ENCODE measurements at places on chromosomes 1 and 21.

- no peak for DNase-seq
Measured at GRCh38 chr1:51669816-51670215, 52.9 kb downstream of the OSBPL9 start.

DNA sequence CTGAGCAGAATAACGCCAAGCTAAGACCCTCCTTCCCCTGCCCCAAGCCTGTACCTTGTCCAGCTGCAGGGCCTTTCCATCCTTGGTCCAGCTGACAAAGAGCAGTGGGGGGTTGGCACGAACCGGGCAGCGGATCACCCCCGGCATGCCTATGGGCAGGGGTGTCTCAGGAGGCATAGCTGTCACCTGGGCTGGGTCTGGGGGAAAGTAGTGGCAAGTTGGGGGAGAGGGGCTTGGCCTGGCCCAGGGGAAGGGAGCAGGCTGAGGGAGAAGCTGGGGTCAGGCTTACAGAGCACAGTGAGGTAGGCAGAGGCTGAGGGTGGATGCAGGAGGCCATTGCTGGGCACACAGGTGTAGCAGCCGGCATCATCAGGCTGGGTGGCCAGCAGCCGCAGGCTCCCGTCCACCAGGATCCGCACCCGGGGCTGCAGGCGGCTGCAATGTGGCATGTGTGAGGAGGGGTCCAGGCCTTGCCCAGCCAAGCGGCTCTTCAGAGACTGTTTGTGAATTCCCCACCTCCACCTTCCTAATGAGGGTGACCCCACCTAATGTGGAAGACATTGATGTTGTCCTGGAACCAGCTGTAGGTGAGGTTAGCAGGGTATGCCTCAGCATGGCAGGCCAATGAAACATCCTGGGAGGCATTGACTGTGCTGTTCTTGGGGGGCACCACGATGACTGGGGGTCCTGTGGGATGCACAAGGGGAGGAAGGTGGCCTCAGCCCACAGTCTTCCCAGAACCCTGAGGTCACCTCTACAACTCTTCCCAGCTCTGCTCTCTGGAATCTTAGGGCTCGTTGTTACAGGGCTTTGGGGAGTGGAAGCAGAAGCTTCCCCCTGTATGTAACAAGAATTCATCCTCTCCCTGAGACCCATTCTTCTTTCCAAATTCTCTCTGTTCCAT, 9.1 kb upstream of the TAGLN2 start:
- DNase-seq = no peak

GRCh38 chr21:26837539-26837938, 7.7 kb downstream of the ADAMTS1 start:
- no peak for DNase-seq

DNA sequence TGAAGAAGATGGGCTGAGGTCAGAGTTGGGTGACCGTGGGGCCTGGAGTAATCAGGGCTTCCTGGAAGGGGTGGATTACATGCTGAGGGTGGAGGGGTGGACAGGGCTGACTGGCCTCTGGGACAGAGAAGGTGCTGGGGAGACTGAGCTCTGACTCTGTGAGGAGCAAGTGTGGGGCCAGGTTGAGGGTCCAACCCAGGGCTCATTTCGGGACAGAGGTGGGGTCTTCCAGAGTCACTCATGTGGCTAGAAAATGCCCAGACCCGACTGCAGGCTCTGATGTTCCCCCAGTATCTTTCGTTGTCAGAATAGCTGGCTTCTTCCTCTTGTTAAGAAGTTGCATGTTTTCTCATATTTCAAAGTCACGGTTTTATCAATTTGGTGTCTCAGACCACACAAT, 311.8 kb downstream of the PTPRU start:
- DNase-seq = no peak

DNA sequence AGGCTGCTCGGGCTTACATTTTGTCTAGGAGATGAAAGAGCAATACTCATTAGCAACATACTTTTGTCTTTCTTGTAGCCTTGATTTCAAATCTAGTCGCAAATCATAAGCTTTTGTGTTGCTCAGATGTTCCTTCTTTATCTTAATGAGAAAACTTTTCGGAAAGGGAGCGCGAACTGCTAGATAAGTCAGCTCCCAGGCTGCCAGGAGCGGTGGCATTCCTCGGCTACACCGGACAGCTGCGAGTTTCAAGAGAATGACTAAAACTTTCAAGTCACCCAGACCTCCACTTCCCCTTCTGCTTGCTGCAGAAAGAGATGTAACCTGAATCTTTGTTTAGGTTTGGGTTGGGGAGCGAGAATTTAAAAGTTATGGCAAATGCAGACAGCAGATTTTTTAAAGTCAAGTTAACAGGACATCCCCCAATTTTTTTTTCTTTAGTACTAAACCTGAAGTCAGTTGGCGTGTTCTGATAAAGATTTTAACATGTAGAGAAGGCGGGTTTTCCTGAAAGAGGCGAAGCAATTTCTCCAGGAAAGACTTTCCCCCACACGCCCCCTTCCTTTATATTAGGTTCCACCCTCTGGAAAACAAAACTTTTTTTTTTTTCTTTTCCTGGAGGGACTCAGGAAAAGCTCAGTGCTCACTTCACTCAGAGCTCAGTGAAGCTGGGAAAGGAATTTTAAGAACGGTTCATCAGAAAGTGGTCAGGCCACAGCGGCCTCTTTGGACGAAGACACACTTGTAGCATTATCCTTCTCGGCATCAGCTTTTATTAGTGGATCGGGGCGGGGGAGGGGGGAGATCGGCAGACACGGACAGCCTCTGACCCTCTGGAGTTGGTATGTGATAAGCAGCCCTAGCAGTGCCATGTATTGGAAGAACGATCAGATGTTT, at the start of gene LHX8:
Gene LHX8, plus strand, starts transcription at position 639 of the 897 bp plus-strand sequence. CDS start 2,227 bp downstream, outside the sequence.
- no peak for DNase-seq

- no peak for DNase-seq
Measured at GRCh38 chr1:155527677-155528076, 34.9 kb downstream of the ASH1L start.

DNA sequence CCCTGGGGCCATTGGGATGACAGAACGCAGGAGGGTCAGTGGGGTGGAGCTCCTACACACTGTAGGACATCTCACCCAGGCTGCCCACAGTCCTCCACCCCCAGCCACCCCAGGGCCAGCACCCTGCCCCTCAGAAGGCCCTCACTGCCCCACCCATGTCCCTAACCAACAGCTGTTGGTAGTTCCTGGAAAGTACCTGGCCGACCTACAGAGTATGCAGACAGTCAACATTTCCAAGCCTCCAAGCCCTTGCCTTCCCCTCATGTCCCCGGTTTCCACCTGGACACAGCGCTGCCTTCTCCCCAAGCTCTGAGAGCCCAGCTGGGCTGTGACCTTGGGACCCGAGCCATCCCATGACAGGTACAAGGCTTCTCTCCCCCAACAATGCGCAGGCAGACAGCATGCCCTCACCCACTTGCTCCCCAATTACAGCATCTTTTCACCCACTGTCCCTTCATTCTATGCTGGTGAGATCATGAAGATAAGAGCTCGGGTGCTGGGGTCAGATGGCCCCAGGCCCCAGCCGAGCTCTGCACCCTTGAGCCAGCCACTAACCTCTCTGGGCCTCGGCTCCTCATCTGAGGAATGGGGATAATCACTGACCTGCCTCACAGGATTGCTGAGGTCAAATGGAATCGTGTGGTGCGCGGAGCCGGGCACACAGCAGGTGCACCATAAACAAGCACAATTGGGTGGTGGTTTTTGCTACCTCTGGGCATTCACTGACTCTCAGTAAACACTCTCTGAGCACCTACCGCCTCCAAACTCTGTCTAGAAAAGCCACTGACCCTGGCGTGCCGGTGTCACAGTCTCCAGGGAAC, 11.2 kb downstream of the LAPTM5 start:
- no peak for DNase-seq

- no peak for DNase-seq
Measured at GRCh38 chr1:111236806-111237205, 9.3 kb downstream of the CHI3L2 start.

- DNase-seq = no peak
Measured at GRCh38 chr1:154572468-154573167, 5.0 kb downstream of the CHRNB2 start.

GRCh38 chr21:33116676-33117075, 46.7 kb downstream of the OLIG1 start:
- no peak for DNase-seq

- DNase-seq = peak; percentile 22
Measured at GRCh38 chr1:175193527-175193910, 943 bp upstream of the KIAA0040 start.

- DNase-seq = peak; percentile 24
Measured at GRCh38 chr1:33654267-33654834, 181.9 kb downstream of the ZSCAN20 start.

- no peak for DNase-seq
Measured at GRCh38 chr1:6509919-6510291, 18.4 kb upstream of the PLEKHG5 start.

DNA sequence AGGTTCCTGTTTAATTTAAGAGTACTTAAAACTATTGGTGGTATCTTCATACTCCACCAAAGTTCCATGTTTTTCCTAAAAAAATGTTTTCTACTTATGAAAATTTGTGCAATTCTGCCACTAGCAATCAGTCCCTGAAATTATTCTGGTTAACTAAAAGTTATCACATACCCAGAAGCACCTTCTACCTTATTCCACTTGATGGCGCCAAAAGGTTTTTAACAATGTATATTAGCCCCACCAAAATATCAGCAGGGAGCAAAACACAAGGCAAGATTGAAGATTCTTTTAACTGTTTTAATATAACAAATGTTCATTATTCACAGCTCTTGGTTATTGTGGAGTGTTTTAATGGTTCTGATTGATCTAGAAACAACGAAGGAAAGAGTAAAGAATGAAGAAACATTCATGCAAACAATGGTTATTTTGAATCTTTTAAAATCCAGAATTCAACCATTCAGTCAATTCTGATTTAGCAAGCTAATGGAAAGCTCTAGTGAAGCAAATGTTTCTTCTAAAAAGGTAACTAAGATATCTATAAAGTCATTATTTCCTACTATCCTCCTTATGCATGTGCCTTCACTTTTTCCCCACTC, 67.2 kb downstream of the TTLL7 start:
- peak; percentile 21 for DNase-seq

DNA sequence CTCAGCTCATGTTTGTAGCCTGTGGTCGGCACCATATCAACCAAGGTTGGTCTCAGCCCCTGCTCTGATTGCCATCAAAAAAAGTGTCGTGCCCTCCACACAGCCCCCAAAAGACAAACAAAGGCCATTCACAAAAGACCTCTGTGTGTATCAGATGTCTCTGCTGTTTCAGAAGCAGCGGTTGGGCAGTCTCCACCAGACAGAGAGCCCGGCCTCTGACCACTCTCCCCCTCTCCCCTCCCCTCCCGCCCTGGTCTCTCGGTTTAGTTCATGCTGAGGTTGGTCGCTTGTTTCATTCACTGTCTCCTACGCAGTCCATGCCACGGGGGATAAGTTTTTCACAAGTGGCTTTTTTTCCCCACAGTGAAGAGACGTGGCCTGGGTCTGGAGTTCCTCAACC, 27.1 kb downstream of the ACTA1 start:
- no peak for DNase-seq

- no peak for DNase-seq
Measured at GRCh38 chr1:235781807-235782206, 84.9 kb downstream of the LYST start.

DNA sequence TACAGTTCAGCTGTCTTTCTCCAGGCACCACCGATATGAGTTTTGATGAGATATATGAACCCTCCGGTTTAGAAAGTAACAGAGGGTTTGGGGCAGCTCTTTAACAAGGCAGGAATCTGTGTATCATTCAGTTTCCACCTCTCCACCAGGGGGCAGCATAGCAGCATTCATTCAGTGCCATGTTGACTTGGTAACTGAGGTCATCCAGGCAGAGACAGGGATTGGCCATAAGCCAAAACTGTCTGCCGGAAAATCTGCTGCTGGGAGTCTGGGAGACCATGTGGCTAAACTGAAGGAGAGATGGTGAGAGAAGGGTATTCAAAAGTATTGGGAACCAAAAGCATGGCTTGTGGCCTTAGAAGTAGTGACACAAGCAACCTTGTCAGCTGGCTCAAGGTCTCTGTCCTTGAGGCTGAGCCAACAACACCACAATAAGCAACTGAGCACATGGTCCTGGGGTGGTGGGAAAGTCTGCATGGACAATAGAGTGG, 98.5 kb downstream of the LMX1A start:
- peak; percentile 13 for DNase-seq

DNA sequence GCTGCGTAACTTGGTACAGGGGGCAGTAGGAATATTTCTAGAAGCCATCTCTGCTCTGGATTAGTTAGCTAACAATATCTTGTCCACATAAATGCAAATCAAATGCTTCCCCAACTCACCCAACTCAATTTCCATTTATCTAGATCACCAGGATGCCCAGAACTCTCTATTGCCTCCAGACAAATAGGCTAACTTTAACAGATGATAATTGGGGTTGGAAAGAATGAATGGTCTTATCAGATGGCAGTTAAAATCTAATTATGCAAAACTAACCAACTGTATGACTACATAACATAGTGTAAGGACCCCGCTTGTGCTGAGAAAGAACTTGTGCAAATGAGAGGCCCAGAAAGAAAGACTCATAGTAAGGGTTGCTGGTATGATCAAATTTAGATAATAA, 1024.8 kb downstream of the PLA2G4A start:
- DNase-seq = no peak

GRCh38 chr1:173802961-173803360, 21.5 kb upstream of the DARS2 start:
- DNase-seq = no peak

DNA sequence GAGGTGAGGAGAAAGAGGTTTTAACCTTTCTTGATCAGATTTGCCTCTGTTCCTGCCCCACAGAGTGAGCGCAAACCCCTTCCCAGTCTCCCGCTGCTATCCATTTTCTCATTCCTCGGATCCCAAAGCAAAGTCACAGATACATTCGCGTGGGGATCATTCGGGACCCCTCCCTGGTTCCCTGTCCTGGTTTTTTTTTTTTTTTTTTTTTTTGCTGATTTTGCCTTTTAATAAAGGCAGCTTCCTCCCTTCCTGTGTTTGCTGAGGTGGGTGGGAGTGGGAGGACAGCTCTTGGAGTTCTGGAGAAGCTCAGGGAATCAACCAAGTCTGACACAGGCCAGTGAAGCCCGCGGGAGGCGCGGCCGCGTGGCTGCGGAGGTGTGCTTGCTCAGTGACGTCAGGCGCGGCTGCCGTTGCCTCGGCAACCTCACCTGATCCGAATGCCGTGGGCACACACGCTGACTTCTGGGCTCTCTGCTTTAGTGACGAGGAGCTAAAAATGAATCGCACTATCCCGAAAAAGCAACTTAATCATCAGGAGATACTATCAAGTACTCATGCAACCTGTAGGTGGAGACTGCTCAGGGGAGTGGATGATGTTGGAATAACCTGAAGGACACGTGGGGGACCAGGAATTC, 106.4 kb downstream of the TBX19 start:
- no peak for DNase-seq

- DNase-seq = peak; percentile 31
Measured at GRCh38 chr1:119948342-119949214, 52.3 kb upstream of the ADAM30 start.

GRCh38 chr1:41621256-41621655, 136.8 kb upstream of the EDN2 start:
- DNase-seq = no peak

Measured in hepatic stellate cell (primary cell).